ENCODE measurements at places on chromosomes 11 and 22. TPM values are rescaled to one million over a fixed set of nuclear protein-coding genes. Genes with fewer than 3 reads are reported as not detected.

SLC6A5 gene
- not detected for total RNA-seq

CASP5 gene
- total RNA-seq = 0.29 TPM

CEP126 gene
- 9.4 TPM for total RNA-seq

ACRV1 gene
- not detected for total RNA-seq

SUSD2 gene
- total RNA-seq = 0.44 TPM

NF2 gene
- 26.6 TPM for total RNA-seq

CCDC73 gene
- total RNA-seq = 0.05 TPM

GP1BB gene
- total RNA-seq = 0.27 TPM

UBQLN3 gene
- 0.46 TPM for total RNA-seq

NCF4 gene
- 117 TPM for total RNA-seq

DNA sequence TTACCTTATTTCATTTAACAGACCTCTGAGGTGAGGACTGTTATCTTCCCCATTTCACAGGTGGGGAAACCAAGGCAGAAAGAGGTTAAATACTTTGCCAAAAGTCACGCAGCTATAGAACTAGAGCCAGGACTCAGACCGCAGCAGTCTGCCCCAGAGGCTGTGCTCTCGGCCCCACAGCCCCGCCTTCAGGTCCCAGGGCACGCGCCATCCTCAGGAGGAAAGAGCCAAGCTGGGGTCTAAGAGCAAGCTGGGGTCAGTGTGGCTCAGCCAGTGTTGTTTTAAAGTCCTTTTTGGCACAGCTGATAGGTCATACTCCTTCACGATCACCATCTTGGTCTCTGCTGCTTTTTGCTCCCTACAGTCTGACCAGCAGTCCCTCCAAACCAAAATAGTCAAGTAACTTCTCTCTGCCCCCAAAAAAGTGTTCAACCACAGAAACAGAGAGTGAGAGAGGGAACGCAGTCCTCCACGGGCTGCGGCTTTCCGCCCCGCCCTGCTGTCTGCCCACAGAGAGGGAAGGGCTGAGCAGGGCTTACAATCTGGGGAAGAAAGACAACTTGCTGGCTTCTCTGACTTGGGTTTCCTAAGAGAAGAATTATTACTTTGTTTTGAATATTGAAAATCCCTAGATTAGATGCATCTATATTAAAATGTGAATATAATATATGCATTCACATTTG, 137.2 kb upstream of the OPCML start:
- no peak for DNase-seq

- DNase-seq = no peak
Observed at GRCh38 chr22:40325315-40325714, 21.0 kb upstream of the ADSL start.

DNA sequence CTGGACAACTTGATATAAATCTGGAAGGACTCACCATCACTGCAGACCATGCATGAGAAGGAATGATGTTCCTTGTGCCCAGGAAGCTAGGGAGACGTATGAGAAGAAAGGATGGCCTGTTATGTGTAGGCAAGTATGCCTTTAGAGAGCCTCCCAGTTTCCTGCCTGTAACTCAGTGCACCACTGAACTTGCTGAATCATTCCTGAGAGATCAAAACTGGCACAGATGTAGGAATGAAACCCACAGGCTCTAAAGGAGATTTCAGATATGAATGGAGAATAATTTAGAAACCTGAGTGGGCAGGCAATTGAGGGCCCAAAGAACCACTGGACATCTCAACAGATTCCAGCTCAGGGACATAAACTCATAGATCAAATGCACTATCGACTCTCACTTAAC, 38.4 kb upstream of the PRSS23 start:
- DNase-seq = no peak

DNA sequence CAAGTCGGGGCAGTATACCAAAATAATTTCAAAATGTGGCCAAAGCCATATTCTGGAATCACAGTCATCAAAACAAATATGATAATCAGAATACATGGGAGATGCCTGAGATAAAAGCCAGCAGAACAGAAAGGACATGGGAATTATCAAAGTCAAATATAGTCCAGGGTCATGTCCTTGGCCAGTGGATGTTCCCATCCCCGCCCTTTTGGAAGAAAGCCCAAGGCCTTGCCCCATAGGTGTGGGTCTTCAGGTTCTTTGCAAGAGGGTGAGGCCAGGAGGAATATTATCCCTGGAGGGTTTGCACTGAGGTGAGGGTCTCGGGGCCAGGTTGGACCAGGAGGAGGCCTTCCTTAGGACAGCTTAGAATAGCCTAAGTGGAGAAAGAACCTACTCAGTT, 53.6 kb upstream of the CSNK2A3 start:
- DNase-seq = no peak

GRCh38 chr11:76185931-76186401, 20.3 kb downstream of the WNT11 start:
- no peak for DNase-seq

GRCh38 chr22:46107089-46107664, 43.1 kb upstream of the PPARA start:
- no peak for DNase-seq

DNA sequence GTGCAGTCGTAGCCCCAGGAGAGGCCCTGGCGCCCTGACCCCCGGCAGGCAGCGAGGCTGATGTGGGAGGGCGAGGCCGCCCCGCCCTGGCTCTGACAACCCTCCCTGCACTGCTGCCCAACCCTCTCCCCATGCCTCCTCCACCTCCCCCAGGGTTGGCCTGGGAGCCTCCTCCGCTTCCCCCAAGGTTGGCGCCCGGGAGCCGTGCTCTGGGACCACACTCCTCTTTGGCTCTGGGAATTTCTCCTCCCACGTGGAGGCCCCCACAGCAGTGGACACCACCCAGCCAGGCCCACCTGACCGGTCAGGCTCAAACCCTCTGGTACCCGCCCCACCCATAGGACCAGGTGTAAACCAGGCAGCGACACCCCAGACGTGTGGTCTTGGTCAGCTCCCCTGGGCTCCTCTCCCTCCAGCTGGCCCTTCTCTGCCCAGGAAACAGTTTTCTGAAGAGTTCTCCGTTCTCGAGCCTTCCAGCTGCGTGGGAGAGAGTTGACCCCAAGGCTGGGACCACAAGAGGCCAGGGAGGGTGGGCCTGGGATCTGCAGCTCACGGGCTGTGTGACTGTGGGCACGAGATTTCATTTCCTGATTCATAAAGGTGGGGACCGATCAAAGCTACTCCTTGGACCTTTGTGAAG, 39.5 kb upstream of the BRSK2 start:
- no peak for DNase-seq

GRCh38 chr11:46334211-46334610, 13.1 kb upstream of the DGKZ start:
- DNase-seq = no peak

DNA sequence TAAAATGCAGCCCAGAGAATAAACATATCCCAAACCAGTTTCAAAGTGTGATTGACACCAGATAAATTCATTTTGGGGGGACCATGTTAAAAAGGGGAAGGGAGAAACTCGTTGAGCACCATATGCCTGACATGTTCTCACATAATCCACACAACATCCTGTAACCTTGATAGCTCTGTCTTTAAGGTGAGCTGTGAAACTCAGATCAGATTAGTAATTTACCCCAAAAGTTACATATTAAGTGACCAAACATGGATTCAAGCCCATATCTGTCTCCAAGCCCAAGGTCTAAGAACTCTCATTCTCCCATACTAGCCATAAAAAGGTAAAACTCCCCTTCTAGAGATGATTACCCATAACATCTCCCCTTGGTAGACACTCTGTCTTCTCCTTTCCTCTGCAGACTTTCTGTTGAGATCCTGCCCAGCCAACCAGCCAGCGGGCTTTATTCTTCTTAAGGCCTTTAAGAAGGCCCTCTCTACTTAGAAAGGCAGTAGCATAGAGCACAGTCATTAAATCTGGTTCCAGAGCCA, 150.7 kb downstream of the CCDC34 start:
- no peak for DNase-seq

- no peak for DNase-seq
Observed at GRCh38 chr11:75625021-75625420, 43.8 kb downstream of the MAP6 start.

DNA sequence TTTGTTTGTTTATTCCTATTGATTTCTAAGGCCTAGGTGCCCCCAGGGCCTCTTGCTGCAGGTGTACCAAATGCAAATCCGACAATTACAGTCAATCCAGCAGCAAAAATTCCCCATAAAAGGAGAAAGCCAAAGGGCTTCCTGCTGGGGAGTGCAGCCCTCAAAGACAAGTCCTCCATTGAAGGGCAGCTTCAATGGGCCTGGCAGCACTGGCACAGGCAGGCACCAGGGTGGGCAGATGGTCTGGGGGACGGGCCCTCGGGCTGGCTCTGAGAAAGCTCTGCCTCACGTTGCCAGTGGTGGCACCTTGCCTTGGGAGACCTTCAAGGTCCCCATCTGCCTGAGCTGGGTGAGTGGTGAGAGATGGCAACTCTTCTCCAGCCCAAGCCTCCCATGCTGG, 128.0 kb downstream of the DSCAML1 start:
- no peak for DNase-seq

GRCh38 chr22:25221790-25222189, 2.4 kb downstream of the CRYBB2 start:
- DNase-seq = no peak

GRCh38 chr22:23501261-23501619, 78.8 kb downstream of the IGLL1 start:
- DNase-seq = no peak

GRCh38 chr11:130223291-130223971, 63.8 kb downstream of the ST14 start:
- no peak for DNase-seq

GRCh38 chr11:60781286-60781980, 3.7 kb upstream of the MS4A10 start:
- DNase-seq = no peak

DNA sequence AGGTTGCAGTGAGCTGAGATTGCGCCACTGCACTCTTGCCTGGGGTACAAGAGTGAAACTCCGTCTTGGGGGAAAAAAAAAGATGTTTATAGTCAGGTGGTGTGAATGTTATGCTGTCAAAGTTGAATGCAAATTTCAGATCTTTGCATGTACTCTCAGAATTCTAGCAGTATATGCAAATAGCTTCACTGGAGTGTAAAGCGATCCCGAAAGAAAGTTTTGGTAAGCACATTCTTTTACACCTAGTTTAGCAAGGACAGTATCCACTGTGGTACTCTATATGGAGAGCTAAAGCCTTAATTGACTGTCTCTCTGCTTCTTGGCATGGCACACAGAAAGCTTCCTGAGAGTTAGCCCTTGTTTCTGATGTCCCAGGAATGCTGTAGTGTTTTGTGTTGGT, 4.0 kb downstream of the JAM3 start:
- DNase-seq = peak; percentile 57

DNA sequence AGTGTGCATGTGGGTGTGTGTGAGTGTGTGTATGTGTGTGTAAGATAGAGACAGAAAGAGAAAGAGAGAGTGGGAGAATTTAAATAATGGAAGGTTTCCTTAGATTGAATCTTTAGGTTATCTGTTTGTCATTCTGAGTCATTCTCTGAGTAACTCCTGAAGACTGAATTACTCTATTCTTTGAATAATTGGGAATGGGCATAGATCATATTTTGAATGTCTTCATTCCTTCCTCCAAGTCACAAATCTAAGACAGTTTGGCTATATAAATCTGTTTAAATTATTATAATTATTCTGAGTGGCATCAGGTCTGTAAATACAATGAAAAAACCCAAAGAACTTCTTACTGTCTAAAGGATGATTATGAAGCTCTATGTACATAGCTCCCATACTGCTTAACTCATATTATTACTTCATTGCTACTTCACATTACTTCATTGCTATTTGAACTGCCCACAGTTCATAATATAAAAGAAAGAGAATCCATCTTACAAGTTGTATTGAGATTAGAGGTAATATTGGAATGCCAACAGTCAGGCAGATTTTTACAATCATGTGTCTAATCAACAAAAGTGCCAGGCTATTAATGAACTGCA, 346.6 kb upstream of the CCDC179 start:
- no peak for DNase-seq

Data from B cell (primary cell).